ENCODE measurements at places on chromosomes 2 and 18.

GRCh38 chr18:52310651-52311050, 29.3 kb upstream of the DCC start:
- no peak for DNase-seq

- DNase-seq: no peak
Measured at GRCh38 chr2:190785334-190785733, 95.3 kb upstream of the GLS start.

- no peak for DNase-seq
Measured at GRCh38 chr2:166357068-166357949, 18.4 kb downstream of the SCN9A start.

DNA sequence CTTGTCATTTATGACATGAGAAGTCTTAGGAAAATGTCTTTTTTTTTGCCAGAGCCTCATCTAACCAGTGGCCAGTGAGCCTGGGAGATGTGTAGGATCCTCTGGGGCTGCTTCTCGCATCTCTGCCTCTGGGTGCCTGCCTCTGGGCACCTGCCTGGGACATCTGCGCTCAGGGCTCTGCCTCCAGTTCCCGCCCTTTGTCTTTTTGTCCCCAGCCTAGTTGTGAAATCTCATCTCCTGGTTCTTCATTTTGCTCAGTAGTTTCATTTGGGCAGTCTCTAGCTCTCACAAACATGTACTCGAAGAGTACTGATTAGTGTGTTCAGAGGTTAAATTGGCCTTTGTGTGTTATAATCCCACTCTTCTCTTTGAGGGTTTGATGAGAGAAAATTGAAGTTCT, 92.0 kb downstream of the LTBP1 start:
- no peak for DNase-seq

- no peak for DNase-seq
Measured at GRCh38 chr2:184141866-184142265, 456.5 kb upstream of the ZNF804A start.
